ENCODE measurements at places on chromosomes 5 and 9.
A peak's percentile ranks its signal among the peaks of the same experiment; 100 is the strongest.

DNA sequence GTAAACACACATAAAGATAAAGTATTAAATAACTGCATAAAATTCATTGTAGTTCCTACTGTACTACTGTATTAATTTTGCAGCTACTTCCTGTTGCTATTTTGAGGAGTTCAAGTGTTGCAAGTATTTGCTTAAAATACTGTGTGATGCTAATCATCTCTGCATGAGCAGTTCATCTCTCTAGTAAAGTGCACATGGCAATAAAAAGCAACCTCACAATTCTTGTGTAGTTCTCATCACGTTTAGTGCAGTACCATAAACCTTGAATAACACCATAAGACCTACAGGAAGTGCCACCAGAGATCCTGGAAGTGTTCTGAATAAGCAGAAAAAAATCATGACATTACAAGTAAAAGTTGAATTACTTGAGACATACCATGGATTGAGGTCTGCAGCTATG is 34.6 kb downstream of the CPLANE1 start:
- DNase-seq = peak; percentile 2

DNA sequence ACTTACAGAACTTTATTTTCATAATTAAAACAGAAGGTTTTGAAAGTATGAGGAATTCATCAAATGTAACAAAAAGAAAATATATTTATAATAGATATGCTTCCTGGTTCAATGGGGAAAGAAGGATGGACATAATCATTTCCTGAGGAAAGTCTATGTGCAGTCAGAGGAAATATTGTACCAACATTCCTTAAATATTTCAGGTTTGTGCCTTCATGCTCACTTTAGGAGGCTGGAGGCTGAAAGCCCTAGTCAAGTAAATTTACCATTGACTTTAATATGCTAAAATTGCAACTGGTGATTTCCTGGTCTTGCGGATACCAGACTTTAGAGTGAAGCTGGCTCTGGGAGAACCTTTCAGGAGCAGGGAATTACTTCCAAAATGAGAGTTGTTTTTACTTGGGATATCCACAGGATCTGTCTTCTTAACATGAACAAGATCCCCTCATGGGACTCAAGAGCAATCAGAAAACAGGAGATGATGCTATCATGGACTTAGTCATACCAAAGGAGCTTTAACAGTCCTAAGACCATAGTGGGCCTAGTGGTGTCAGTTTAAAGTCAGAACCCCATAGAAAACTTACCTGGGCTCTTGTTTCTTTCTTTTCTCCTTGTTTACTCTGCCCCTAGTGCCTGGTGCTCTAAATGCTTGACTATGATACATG is 762.8 kb upstream of the GRAMD2B start:
- DNase-seq = no peak

DNA sequence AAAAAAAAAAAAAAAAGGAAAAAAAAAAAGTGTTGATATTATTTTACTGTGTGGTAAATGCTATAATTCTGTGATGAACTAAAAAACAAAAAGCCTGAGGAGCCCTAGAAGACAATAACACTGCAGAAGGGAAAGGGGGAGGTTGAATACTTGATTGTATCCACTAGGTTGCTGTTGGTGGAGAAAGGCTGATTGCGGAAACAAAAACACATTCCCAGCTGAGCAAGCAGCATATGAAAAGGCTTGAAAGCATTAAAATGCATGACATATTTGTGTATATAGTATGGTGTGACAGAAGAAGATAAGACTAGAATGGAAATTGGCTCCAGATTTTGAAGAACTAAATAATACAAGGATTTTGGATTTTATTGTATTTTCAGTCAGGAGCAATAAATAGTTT is 8.9 kb downstream of the RABGAP1 start:
- DNase-seq = no peak

DNA sequence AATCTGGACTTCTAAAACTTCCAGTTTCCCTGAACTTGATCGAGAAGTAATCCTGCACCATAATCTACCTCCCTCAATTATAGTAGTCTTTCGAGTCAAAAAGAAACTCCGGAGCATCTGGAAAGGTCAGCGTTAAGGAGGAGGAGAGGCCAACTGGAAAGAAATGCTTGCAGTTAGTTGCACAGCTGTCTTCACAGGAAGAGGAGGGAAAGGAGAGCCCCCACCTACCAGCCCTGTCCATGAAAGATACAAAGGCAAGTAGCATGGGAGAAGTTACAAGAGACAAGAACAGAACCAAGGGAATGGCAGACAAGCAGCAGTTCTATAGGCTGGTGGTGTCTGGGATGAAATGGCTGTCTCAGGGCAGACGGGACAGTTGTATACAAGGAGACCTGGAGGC is 170.6 kb downstream of the RAB3C start:
- DNase-seq = no peak

DNA sequence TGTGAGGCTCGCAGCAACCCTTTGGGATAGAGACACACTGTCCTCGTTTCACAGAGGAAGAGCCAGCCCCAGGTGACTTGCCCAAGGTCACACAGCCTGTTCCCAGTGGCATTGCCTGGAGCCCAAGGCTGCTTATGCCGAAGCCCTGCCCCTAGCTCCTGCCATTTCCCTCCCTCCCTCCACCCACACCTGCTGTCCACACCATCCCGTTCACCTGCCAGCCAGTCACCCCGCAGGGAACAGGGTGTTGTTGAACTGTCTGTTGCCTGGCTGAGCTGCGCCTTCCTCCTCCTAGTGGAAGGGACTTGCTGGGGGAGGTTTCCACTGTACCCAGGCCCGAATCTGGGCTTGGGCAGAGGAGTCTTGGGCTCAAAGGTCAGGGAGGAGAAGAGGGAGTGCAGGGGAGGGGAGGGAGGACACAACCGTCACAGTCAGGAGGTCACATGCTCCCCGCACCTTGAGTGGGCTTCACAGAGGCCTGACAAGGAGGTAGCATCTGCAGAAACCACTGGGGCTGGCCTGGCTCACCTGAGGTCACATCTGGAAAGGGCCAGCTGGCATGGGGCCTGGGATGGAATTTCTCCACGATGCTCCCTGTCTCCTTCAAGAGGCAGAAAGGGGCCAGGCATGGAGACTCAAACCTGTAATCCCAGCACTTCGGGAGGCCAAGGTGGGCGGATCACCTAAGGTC is 6.3 kb downstream of the TTC16 start:
- DNase-seq = no peak

- DNase-seq = no peak
These were observed 12.1 kb downstream of the PDCL start for GRCh38 chr9:122816163-122816867.

GRCh38 chr5:151480384-151481293 is 33.2 kb downstream of the SLC36A1 start:
- DNase-seq = peak; percentile 51

- no peak for DNase-seq
These were observed 44.0 kb upstream of the XPA start for GRCh38 chr9:97740848-97741821.

- DNase-seq = peak; percentile 78
These were observed 892 bp upstream of the TNC start for GRCh38 chr9:115118879-115119218.

DNA sequence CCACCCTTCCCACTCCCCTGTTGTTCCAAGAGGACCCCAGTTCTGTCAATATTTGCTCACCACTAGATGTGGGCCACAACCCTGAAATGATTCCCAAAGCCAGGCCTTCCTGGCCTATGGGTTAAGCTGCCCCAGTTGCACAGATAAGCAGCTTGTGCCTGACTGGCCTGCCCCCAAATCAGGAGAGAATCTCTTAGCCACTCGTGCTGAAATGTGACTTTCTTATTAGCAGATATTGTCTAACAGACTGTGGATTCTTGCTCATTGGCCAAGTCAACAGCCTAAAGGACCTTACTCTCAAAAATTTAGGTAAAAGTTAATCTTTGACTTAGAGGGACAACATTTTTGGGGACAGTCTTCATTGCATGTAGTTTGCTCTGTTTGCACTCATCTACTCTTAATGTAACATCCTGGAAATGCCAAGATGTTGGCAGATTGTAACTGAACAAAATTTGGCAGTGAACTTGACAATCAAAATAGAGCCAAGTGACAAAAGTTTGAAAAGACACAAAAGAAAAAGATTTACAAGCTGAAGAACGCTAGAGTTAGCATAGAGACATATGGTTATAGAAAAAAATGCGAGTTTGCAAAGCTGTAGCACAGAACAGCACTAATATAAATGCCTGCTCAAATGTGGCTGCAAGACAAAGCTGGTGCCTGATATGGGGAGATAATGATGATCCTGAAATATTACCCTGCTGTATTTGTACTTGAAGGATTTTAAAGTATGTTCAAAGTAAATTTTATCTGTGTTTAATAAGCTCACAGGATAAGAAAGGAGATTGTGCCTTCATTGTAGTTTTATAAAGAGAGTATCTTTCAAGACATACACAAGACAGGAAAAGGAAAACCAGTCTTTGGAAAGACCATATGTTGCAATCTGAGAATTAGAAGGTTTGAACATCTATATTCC is 29.0 kb upstream of the FSD1L start:
- DNase-seq = peak; percentile 15

DNA sequence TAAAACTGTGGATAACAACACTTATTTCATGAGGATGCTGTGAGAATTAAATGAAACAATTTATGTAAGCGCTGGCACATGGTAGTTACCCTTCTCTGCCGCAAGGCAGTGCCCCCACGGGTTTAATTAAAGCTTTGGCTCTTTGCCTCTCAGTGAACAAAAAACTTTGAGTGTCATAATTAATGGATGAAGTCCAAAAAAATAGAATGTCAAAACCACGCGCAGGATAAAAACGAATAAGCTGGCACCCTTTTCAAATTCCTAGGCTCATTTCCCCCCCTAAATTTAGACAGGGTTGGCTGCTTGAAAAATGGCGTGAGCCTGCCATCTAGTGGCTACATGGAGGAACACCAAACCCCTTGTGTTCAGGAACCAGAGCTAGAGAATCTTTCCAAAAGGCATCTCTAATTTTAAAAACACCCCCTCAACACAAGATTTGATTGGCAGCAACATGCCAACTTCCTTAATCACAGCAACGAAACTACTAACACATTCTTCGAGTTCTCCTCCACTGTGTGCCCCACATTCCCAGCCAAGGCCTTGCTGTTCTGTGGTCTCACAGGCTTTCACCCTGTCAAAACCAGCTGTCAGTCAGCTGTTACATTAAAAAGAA is 29.0 kb upstream of the CCNG1 start:
- DNase-seq = peak; percentile 78

- DNase-seq = no peak
These were observed 92.5 kb downstream of the MTX3 start for GRCh38 chr5:79898611-79899010.

- DNase-seq = no peak
These were observed 208.7 kb downstream of the GADD45G start for GRCh38 chr9:89813482-89813881.

GRCh38 chr5:129049126-129049799 is 45.3 kb upstream of the ISOC1 start:
- no peak for DNase-seq

DNA sequence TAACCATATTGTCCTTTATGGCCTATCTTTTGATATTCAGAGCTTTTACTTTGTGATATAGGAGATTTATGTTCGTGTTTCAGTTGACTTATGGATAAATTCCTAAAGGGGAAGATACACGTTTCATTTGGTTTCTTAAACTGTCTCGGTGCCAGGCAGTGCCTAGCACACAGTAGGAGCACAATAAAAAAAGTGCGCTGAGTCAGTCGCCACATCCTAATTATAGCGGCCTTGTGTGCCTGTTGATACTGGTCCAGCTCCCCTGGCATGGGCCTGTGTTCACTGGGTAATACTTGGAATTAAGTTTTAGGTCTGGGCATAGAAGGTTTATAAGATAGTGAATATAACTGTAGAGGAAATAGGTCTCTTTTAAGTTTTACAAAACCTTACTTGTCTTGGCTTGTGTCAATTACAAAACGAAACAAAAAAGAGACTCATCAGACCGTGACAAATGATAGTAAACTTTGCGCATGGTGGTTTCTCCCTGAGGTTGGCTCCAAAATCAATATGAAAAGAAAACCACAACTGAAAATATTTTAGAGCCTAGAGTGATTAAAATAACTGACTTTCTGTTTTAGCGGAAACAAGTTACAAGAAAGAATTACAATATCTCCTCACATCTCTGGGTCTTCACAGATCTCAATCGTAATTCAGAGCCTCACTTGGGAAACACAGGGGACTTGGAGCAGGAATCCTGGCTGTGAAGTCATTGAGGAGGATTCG is 84.8 kb downstream of the MVB12B start:
- DNase-seq = no peak

DNA sequence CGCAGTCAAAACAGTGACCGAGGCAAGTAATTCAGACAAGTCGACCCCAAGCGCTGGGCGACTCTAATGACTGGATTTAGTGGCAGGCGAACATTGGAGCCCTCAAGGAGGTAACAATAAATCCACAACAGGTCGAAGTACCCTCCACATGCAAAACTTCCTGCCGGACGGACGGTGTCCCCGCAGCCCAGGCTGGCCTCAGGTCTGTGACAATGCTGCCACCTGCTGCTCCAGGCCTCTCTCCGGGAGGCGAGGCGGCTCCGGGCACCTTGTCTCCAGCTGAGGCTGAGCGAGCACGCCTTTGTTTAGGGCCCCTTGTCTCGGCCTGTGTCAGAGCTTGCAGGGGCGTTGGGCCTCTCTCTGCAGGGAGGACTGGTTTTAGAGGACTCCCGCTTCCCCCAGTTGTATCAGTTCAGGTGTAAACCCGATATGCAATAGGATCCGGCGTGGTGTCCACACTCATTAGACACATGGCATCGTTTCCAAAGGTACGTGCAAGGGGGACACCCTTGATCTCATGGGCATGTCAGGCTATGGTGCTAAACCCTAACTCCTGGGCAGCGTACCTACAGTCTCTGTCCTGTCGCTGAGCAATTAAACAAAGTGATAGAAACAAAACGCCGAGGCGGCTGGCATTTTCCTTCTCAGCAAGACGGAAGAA is 628.0 kb upstream of the ADAMTS16 start:
- no peak for DNase-seq

DNA sequence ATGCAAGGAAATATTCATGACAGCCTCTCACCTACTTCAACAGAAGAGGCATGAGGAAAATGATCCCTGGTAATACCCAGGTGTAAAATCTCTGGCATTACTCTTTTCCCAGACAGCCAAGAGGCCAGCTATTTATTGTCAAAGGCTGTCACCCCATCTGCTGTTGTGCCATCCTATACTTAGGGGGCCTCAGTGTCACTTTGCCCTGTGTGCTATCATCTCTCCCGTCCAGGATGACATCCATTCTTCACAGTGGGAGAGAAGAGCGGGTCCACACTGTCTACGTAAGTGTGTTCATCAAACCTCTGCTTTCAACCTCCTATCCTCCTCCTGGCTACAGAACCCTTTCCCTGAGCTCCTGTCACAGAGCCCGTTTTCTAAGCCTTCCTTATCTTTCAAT is 82.6 kb downstream of the MYO10 start:
- no peak for DNase-seq

DNA sequence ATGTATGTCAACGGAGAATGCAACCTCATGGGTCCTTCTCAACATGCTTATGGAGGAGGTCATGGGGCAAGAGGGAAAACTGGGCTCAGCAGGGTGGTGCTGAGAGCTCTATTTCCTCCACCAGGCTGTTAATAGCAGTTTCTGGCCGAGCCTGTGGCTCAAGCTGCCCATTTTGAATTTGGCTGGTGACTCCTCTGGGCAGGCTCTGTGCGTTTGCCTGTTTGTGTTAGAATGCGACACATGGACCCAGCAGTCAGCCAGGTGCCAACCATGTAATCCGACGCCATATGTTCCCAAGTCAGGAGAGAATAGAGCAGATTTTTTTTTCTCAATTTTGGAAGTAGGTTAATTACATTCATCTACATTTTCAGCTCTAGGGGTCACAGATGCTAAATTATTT is 387.7 kb upstream of the CLINT1 start:
- no peak for DNase-seq
